ENCODE measurements at places on chromosomes 5 and 9. TPM values are rescaled to one million over a fixed set of nuclear protein-coding genes. Genes with fewer than 3 reads are reported as not detected.

SLC6A18 gene
- not detected for total RNA-seq

ASB6 gene
- 9.2 TPM for total RNA-seq

- DNase-seq, result no peak
These were observed 277.4 kb upstream of the MSX2 start for GRCh38 chr5:174446988-174447387.

- DNase-seq, result no peak
These were observed 93.4 kb upstream of the ITGA2 start for GRCh38 chr5:52895572-52896413.

DNA sequence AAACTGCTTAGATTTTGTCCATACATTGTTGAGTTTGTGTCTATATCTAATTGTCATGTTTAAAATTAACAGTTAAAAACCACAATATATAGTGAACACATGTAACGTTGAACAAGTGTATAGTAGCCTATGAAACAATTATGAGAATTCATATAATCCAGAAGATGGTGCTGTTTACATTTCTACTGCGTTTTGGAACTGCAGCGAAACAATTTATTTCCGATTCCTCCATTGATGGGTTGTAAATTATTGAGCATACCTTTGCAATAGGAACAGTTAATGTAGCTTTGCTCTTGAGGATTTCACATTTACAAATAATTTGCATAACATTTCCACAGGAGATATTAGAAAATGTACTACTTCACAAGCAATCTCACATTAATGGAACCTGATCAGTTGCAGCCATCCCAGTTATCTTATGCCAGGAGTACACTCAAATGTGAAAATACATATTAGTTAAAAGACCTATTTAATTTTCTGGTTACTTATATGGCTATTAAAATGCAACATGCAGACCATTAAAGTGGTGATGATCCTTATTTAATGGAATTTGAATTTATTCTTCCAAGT lies 411.8 kb downstream of the CDH10 start:
- no peak for DNase-seq

Data from dermis microvascular lymphatic vessel endothelial cell (primary cell).